Eye (tissue), 1 donor: ENCODE measurements at places on chromosomes 1 and 21.

DNA sequence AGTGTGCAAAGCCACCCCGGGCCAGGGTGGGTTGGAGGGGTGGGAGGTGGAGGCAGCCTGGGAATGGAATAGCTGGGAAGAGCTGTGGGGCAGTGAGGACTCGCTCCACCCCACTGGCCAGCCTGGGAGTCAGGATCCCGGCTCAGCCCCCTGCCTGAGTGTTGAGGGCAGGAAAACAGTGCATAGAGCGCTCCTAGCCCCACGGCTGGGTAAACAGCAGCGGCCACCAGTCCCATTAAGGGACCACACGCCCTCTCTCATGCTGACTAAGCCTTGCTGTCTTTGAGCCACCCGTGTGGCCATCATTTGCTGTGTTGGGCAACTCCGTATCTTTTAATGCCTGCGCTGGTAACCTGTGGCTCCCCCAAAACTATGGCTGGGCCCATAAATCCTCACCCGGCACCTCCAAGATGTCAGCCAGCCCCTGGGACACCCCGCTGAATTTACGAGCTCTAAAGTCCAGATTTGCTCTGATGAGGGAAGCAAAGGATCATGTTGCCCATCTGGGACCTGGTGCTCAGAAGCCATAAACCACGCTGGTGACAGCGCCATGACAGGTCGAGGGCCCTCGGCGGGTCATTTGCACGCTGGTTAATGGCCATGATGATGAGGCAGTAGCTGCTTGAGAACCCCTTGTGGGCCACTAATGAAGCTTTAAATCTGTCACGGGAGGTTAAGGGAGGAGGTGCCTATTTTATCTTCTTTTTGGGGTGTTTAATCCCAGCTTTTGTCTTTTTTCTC is 34.9 kb downstream of the SYF2 start:
- DNase-seq = peak; percentile 58

DNA sequence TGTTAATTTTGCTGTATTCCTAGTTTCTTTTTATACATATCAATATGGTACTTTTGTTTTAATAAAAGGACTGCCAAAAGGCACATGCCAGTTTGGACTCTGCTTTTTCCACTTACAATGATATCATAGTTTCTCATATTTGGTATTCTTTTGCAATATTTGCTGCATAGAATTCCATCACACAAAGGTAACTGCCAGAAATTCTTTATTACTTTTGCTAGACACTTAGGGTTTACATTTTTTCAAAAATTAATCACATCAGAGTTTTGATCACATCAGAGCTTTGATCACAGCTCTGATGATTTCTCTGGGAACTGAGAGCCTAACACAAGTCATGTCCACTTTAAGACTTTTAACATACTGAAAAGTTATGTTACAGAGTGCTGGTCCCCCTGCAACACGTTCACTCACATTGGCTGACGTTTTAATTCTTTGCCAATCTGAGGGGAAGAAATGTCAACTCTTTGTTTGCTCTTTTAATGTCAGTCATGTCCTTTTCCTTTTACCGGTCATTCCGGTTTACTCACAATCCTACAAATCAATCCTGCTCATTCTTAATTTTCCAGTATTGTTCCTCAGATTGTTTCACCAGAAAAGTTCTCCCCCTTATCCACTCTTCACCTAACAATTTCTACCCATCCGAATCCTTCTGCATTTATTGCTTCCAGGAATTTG is 1.1 kb upstream of the CD46 start:
- DNase-seq = no peak

DNA sequence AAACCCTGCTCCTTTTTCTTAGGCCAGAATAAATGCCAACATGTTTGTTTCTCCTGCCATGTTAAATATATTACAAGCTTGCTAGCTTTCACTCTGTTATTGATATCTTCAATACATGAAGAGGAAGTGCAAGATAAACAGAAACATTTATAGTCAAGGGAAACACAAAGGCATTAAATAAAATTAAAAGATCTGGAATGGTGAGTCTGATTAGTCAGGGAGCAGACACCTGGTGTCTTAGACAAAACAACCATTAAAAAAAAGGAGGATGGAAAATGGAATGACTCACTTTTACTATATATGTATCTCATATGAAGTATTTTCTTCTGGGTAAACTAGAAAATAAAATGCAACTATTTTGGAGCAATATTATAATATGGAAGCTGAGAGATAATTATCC is 123.3 kb downstream of the SMYD3 start:
- no peak for DNase-seq

DNA sequence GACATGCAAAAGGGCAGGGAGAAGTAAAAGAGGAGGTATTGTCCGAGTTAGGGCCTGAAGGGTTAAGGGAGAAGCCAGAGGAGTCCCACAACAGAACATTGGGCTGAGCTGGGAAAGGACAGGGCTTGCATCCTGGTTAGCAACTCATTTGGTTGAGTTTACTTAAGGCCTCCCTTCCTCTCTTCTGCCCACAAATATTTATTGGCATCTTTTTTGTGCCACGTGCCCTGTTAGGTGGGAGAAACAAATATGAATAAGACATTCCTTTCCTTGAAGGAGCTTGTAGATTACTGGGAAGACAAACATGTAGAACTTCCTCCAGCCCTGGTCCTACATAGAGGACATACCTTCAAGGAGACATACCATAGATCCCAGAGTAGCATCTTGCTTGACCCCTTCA is 53.0 kb upstream of the PRELP start:
- no peak for DNase-seq

GRCh38 chr1:59747420-59748024 is 67.2 kb upstream of the HOOK1 start:
- peak; percentile 42 for DNase-seq

GRCh38 chr1:222057162-222057561 is 315.3 kb upstream of the DUSP10 start:
- no peak for DNase-seq

GRCh38 chr21:36725793-36726386 is 27.0 kb downstream of the SIM2 start:
- no peak for DNase-seq

DNA sequence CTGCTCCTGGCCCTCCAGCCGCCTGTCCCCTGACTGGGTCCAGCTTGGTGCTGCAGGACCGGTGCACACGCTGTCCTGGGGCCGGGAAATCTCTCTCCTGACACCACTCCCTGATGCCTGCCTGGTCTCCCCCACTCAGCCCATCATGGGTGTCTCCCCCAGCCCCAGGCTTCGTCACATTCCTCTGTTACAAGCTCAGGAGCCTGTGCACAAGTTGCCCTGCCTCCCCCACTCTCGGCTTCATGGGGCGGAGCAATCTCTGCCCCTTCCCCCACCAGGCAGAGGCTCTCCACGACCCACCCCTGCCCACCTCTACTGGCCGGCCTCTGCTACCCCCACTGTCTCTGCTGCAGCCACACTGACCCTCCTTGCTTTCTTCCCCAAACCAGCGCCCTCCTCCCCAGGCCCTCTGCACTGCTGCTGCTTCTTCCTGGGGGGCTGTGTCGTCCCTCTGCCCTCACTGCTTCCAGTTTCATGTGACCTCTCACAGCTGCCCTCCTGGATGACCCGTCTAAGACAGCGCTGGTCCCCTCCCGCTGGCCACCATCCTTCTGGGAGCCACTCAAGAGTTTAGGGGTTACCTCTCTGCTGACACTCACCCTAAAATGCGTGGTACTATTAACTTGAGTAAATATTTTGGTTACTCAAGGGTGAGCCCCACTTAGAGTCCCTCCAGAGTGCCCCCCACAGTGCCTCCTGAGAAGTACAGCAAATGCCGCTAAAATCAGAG is 5.7 kb upstream of the RIPK4 start:
- DNase-seq = no peak

- peak; percentile 75 for DNase-seq
Observed at GRCh38 chr1:244231572-244232315, 180.7 kb downstream of the ZBTB18 start.

- no peak for DNase-seq
Observed at GRCh38 chr1:49098866-49099265, 322.2 kb upstream of the BEND5 start.

- no peak for DNase-seq
Observed at GRCh38 chr1:223785808-223786207, 59.9 kb downstream of the TP53BP2 start.

- DNase-seq = peak; percentile 70
Observed at GRCh38 chr1:160607011-160607671, 27.8 kb upstream of the CD84 start.

DNA sequence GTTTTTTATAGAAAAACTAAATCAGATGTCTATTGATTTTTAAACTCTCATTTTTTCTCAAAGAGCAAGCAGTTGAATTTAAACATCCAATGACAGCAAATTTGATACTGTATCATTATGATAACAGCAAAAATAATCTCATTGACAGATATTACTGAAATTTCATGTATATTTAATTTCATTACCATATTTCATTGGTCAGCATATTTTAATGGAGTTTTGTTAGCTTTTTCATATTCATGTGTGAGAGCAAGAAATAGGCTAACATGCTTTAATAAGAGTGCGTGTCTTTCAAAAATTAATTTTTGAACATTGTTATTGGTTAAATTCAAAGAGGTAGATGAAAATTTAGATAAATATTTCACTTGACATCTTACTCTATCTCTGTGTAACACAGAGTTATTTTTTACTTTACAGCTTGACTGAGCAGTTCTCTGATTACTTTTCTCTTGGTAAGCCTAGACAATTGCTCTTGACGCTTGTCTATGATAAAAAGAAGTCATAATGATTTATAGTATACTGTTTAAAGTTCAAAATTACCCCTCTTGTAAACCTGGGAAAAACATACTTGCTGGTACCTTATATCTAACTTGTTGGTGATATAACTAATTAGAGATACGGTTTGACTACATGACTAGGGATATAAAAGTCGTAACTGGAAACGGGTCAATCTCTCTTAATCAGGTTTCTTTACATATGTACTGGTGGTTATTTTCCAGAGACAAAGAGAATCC is 732.3 kb upstream of the NCAM2 start:
- no peak for DNase-seq

GRCh38 chr1:228228601-228229074 is 20.8 kb downstream of the OBSCN start:
- DNase-seq = no peak

GRCh38 chr1:218718206-218718605 is 373.1 kb downstream of the TGFB2 start:
- DNase-seq = no peak

GRCh38 chr1:190747704-190748103 is 270.0 kb upstream of the BRINP3 start:
- DNase-seq = peak; percentile 48

DNA sequence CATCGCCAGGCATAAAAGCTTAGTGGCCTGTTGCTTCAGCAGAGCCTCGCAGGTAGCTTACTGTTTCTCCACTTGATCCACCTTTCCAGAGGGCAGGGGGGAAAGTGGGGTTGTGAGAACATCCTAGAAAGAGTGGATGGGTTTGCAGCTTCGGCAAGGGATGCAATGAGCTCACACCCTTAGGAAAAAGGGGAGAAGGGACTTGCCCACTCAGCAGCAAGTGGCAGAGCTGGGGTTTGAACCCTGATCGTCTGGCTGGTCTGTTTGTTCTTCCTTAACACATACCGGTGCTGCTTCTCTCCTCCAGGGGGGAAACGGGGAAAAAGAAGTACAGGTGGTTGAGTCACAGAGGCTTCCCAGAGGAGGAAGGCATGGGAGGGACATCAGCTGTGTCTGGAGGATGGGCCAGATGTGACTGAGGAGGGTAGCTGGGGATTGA is 1.0 kb downstream of the TMEM201 start:
- no peak for DNase-seq

- no peak for DNase-seq
Observed at GRCh38 chr1:30516485-30516858, 206.9 kb downstream of the MATN1 start.

DNA sequence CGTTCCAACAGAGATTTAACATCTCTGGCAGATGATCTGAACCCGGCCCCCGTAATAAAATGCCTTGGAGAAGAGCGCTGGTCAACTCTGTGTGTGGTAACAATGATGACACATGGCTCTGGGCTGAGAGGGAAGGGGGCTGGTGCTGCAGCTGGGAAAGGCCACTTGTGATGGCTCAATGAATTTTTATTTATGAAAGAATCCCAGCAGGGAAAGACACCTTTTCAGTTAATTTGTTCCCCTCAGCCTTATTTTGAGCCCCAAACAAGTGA is 59.4 kb downstream of the SYT6 start:
- no peak for DNase-seq

DNA sequence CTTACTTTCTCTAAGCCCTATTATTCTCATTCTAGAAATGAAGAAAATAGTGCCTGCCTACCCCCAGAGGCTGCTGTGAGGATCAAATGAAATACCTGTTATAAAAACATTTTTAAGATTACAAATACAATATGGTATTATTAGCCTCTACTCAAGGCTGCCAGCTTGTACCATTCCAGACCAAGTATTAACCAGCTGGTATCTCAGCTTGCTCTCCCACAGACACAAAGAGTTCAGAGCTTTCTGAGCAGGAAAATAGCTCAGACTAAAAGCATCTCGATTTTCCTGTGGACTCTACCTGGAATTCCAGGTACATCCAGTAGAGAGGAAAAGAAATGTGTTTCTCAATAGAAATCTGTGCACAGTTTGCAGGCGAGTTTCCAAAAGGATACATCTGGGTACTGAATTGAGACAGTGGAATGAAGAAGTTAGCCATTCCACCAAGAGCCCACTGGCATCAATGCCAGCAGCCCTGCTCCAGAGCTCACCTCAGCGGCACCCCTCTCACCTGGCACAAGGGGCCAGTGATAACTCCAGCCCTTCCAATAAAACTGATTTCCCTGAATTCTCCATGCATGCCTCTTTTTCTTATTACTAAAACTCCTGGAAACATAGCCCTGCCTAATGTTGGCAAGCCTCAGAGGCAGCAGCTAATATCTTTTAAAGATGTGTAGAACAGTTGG is 31.0 kb downstream of the TGFBR3 start:
- no peak for DNase-seq

GRCh38 chr1:244191581-244191980 is 140.5 kb downstream of the ZBTB18 start:
- DNase-seq = no peak

DNA sequence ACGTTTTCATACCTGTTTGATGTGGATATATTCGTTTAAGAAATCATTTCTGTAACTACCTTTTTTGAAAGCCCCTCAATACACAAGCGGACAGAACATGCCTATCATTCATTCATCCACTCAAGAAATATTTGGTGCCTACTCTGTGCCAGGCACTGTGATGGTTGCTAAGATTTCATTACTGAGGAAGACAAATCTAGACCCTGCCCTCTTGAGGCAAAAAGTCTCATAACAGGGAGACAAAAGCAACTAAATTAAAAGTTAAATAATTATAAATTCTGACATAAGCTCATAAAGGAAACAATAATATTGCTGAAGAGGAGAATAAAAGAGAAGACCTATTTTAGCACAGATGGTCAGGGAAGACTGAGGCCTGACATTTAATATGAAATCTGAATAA is 203.5 kb upstream of the ZNHIT6 start:
- no peak for DNase-seq

DNA sequence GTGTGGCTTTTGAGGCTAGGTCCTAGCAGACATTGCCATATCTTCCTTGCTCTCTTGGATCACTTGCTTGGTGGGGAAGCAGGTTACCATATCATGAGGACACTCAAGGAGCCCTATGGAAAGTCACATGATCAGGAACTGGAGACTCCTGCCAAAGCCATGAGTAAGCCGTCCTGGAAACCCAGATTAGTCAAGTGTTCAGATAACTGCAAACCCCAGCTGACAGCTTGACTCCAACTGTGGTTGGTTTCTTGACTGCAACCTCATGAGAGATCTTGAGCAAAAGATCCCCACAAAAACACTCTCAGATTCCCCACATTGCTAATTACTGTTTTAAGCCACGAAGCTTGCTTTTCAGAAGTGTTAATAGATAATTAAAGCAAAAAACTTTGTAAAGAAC is 58.6 kb downstream of the CACNA1E start:
- DNase-seq = no peak
